ENCODE measurements at places on chromosomes 11 and 22. TPM values are rescaled to one million over a fixed set of nuclear protein-coding genes. Genes with fewer than 3 reads are reported as not detected.

The CSTPP1 gene
- polyA plus RNA-seq = 37.2 TPM

The BCO2 gene
- 1.2 TPM for polyA plus RNA-seq

The DNAJB7 gene
- not detected for polyA plus RNA-seq

The TTC12 gene
- 22.9 TPM for polyA plus RNA-seq

The LMNTD2 gene
- polyA plus RNA-seq = 2.4 TPM

The OR6X1 gene
- polyA plus RNA-seq = not detected

The ASCL2 gene
- not detected for polyA plus RNA-seq

The HORMAD2 gene
- polyA plus RNA-seq = not detected

The DTX4 gene
- polyA plus RNA-seq = 0.02 TPM

The SCGB2A2 gene
- not detected for polyA plus RNA-seq

The ALG12 gene
- 7.5 TPM for polyA plus RNA-seq

The SPATA19 gene
- polyA plus RNA-seq = not detected

The OR51I2 gene
- not detected for polyA plus RNA-seq

The UBQLNL gene
- 0.10 TPM for polyA plus RNA-seq

The GRIA4 gene
- polyA plus RNA-seq = not detected

The SMC1B gene
- not detected for polyA plus RNA-seq

The NNMT gene
- 106 TPM for polyA plus RNA-seq

The MGAT3 gene
- 0.16 TPM for polyA plus RNA-seq

The DDX6 gene
- polyA plus RNA-seq = 7.9 TPM

The SDF2L1 gene
- polyA plus RNA-seq = 52.2 TPM

The MS4A3 gene
- polyA plus RNA-seq = not detected

The ACRV1 gene
- polyA plus RNA-seq = not detected

The DGCR6 gene
- 1.2 TPM for polyA plus RNA-seq

The SPECC1L gene
- 22.9 TPM for polyA plus RNA-seq

The C22orf31 gene
- polyA plus RNA-seq = not detected

The EWSR1 gene
- polyA plus RNA-seq = 234 TPM

The LZTR1 gene
- 37.7 TPM for polyA plus RNA-seq

The MYRF gene
- polyA plus RNA-seq = 1.8 TPM

The RRM1 gene
- 31.6 TPM for polyA plus RNA-seq

The OR8G5 gene
- not detected for polyA plus RNA-seq

The DCDC1 gene
- 0.12 TPM for polyA plus RNA-seq

The KRTAP5-1 gene
- polyA plus RNA-seq = not detected

The SCGB1C1 gene
- polyA plus RNA-seq = not detected

The IPO7 gene
- polyA plus RNA-seq = 34.8 TPM

The KRTAP5-10 gene
- not detected for polyA plus RNA-seq

The MUC5AC gene
- not detected for polyA plus RNA-seq

The C1QTNF4 gene
- 0.08 TPM for polyA plus RNA-seq

The OTOG gene
- polyA plus RNA-seq = not detected

The GAB4 gene
- not detected for polyA plus RNA-seq

The SYCE3 gene
- 2.1 TPM for polyA plus RNA-seq

The OR51I1 gene
- not detected for polyA plus RNA-seq

The HBE1 gene
- polyA plus RNA-seq = 2.4 TPM

The TRIM49 gene
- not detected for polyA plus RNA-seq

The MUC15 gene
- polyA plus RNA-seq = not detected

The DNHD1 gene
- 7.6 TPM for polyA plus RNA-seq

The RHOD gene
- not detected for polyA plus RNA-seq

The ZNF280A gene
- polyA plus RNA-seq = not detected

The PHLDA2 gene
- 16.2 TPM for polyA plus RNA-seq

The OR51E1 gene
- polyA plus RNA-seq = not detected

The MIAT gene
- 10.4 TPM for polyA plus RNA-seq

The CDHR5 gene
- polyA plus RNA-seq = not detected
